ENCODE measurements at places on chromosomes 11 and 22. TPM values are rescaled to one million over a fixed set of nuclear protein-coding genes. Genes with fewer than 3 reads are reported as not detected.

The TNNT3 gene
- total RNA-seq, result 46.1 TPM

The MMP11 gene
- total RNA-seq, result 32.3 TPM

The SLC25A18 gene
- 2.2 TPM for total RNA-seq

The FZD4 gene
- total RNA-seq, result 28.8 TPM

The NDUFV1 gene
- total RNA-seq, result 768 TPM

The FERMT3 gene
- 6.9 TPM for total RNA-seq

The P2RY2 gene
- total RNA-seq, result 19.7 TPM

The RNF214 gene
- 25.2 TPM for total RNA-seq

The HSPB2 gene
- total RNA-seq, result 37.0 TPM

The C22orf15 gene
- not detected for total RNA-seq

The GRAMD1B gene
- 12.2 TPM for total RNA-seq

The BRD1 gene
- total RNA-seq, result 18.7 TPM

The IGLL1 gene
- not detected for total RNA-seq

The DRD2 gene
- not detected for total RNA-seq

The SPDYC gene
- not detected for total RNA-seq

The APOL5 gene
- total RNA-seq, result not detected

The SLC43A3 gene
- 20.6 TPM for total RNA-seq

The BACE1-AS gene
- total RNA-seq, result 8.5 TPM

The EHF gene
- 2.7 TPM for total RNA-seq

The OMP gene
- total RNA-seq, result not detected

The PKDREJ gene
- not detected for total RNA-seq

The OR5P2 gene
- total RNA-seq, result not detected

The SCGB1C1 gene
- not detected for total RNA-seq

The AGBL2 gene
- total RNA-seq, result 0.25 TPM

The SCO2 gene
- 1.3 TPM for total RNA-seq

The PLAAT2 gene
- total RNA-seq, result not detected

The C1QTNF4 gene
- total RNA-seq, result not detected

The MPEG1 gene
- 13.6 TPM for total RNA-seq

The CEP126 gene
- total RNA-seq, result 1.0 TPM

The CNGA4 gene
- not detected for total RNA-seq

The CRYBB3 gene
- not detected for total RNA-seq

The UCP3 gene
- total RNA-seq, result 11.9 TPM

The NCF4 gene
- 6.8 TPM for total RNA-seq

The TMEM225 gene
- not detected for total RNA-seq

The TMPRSS13 gene
- 0.15 TPM for total RNA-seq

The TBX1 gene
- total RNA-seq, result 3.6 TPM

The USH1C gene
- 1.3 TPM for total RNA-seq

The RAB36 gene
- 0.74 TPM for total RNA-seq

The MYOD1 gene
- total RNA-seq, result not detected

The TRIM34 gene
- 1.6 TPM for total RNA-seq

The ACTN3 gene
- not detected for total RNA-seq

The RNASEH2C gene
- total RNA-seq, result 42.4 TPM

The GRM5 gene
- total RNA-seq, result not detected

The FOSL1 gene
- total RNA-seq, result 0.32 TPM

The FXYD2 gene
- 1.4 TPM for total RNA-seq

The TRIM49 gene
- total RNA-seq, result not detected

The LBHD1 gene
- 1.7 TPM for total RNA-seq

The FAM227A gene
- 0.20 TPM for total RNA-seq

The BRSK2 gene
- total RNA-seq, result 0.74 TPM

The UBQLN3 gene
- not detected for total RNA-seq

The MEI1 gene
- total RNA-seq, result 0.57 TPM
